ENCODE measurements at places on chromosomes 13 and 19.

DNA sequence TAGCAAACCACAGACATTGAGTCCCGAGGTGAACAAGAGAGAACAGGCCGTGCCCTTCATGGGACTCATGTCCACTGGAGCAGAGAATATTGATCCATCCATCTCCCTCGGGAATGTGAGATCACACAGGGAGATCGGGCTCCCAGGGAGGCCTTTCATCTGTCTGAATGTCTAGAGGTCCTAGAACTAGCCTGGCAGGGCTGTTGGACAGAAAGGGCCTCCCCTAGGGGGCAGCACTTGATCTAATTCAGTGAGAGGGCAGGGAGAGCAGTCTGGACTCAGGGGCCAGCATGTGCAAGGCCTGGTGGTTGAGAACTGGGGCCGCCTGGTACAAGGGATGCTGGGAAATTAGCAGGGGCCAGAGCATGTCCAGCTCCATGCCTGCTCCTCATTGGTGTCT lies 4.3 kb downstream of the RUVBL2 start:
- no peak for DNase-seq

DNA sequence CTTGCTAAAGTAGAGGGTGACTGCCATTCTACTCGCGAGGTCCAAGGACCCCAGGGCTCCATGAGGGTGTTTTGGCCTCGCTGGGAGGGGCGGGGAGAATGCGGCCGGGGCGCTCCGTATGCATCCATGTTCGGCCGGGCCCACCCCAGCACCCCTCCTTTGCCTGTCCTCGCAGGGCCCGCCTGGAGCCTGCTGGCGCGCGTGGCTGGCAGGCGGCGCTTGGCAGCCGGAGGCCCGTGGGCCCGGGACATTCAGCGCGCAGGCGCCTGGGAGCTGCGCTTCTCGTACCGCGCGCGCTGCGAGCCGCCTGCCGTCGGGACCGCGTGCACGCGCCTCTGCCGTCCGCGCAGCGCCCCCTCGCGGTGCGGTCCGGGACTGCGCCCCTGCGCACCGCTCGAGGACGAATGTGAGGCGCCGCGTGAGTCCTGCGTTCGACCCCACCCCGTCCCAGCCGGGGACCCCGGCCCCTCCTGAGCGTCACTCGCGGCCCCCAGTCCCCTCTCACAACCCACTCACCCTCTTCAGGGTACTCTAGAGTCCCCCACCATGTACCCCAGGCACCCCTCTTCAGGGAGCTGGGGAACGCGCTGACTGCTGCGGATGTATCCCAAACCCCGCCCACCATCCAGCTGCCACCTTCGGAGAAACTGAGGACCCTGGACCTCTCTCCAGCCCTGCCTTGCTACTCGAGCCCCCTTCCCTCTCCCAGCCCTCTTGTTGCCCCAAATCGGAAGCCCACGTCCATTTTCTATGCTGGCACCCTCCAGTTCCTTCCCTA lies 4.1 kb downstream of the DLL3 start:
- DNase-seq, result no peak

- no peak for DNase-seq
Measured at GRCh38 chr13:32139251-32139650, 107.7 kb downstream of the FRY start.

GRCh38 chr13:107252428-107252827 lies 684.5 kb upstream of the ARGLU1 start:
- DNase-seq, result no peak

GRCh38 chr19:29290853-29291252 lies 77.9 kb upstream of the UQCRFS1 start:
- no peak for DNase-seq

- DNase-seq, result no peak
Measured at GRCh38 chr13:26656919-26657318, 99.4 kb downstream of the WASF3 start.

DNA sequence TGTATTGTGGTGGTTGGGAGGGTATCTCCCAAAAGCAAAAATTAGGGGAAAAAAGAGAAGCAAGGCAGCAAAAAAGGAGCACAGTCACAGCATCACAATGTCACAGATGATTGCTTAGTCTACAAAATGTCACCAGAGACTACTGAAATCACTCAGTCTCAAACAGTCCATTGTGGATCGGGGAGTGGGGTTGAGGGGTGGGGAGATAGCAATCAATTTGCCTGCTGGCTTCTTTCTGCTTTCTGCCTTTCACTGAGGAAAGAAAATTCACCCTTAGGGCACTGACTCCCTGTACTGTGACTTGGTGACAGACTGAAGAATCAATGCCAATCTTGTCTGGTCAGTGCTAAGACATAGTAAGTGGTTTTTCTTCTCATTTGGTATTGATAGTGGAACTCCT lies 2127.1 kb upstream of the PCDH20 start:
- no peak for DNase-seq

DNA sequence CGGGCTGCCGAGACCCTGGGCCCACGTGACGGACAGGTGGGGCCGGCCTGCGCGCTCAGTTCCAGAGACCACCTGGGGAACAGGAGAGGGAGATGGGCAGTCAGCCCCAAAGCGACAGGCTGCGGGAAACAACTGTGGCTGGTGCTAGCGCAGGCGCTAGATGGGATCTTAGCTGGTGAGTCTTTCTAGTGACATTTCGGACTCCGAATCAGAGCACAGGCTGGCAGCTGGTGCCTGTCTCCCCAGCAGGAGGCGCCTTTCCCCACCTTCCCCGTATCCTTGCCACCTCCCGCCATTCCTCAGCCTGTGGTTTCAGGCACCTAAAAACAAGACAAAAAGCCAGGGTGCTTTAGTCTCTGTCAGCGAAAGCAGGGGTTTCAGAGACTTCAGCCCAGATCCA lies 19.4 kb upstream of the RANBP3 start:
- no peak for DNase-seq

GRCh38 chr13:84082462-84082861 lies 200.2 kb upstream of the SLITRK1 start:
- DNase-seq, result no peak

- DNase-seq, result no peak
Measured at GRCh38 chr13:50635504-50635903, 208.0 kb downstream of the DLEU7 start.

Data from NCI-H2029 (cell line).